Activated CD8-positive, alpha-beta memory T cell treated with anti-CD3 and anti-CD28 coated beads for 1 hour (primary cell): ENCODE measurements at places on chromosomes 6 and 20.

- no peak for DNase-seq
These were observed 469.5 kb upstream of the NRSN1 start for GRCh38 chr6:23656255-23657194.

DNA sequence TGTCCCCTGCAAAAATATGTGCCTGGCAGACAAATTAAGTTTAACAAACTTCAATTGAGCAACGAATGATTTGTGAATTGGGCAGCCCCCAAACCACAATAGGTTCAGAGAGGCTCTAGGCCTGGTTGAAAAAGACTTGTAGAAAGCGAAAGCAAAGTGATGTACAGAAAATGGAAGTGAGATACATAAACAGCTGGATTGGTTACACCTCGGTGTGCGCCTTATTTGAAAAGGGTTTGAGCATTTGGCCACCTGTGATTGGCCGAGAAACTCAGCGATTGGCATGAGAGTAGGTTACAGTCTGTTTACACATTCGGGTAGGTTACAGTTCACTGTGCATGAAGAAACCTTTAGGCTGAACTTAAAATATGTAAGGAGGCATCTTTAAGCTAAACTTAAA, 136.9 kb downstream of the CD83 start:
- DNase-seq, result no peak

GRCh38 chr6:140434761-140435160, 1060.3 kb upstream of the CITED2 start:
- no peak for DNase-seq

DNA sequence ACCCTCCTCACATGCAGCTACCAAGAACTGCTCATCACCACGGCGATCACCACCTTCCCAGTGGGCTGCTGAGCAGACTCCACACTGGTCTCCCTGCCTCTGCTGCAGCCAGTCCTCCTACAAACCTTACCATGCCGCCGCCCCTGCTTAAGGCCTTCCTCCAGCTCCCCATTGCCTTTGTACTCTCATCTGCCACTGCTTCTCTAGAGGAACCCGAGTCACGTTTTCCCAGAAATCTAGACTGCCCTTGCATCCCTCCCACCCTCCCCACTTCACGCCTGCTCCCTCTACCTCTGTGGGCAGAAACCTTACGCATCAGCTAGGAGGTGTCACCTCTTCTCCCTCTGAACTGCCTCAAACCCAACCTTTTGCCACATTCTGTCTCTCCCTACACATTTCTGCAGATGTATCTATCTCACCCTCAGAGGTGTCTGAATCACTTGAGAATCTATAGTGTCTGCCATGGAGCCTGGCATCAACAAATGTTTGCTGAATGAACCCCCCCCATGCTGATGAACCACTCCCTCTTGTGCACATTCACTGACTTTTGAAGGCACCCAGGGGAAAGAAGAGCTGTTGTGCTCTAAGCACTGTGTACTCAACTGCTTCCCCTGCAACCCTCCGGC, 4.3 kb downstream of the E2F1 start:
- DNase-seq, result no peak

GRCh38 chr6:168165373-168165772, 86.4 kb upstream of the FRMD1 start:
- DNase-seq, result no peak

- no peak for DNase-seq
These were observed 14.4 kb upstream of the ZNF217 start for GRCh38 chr20:53608071-53608455.

DNA sequence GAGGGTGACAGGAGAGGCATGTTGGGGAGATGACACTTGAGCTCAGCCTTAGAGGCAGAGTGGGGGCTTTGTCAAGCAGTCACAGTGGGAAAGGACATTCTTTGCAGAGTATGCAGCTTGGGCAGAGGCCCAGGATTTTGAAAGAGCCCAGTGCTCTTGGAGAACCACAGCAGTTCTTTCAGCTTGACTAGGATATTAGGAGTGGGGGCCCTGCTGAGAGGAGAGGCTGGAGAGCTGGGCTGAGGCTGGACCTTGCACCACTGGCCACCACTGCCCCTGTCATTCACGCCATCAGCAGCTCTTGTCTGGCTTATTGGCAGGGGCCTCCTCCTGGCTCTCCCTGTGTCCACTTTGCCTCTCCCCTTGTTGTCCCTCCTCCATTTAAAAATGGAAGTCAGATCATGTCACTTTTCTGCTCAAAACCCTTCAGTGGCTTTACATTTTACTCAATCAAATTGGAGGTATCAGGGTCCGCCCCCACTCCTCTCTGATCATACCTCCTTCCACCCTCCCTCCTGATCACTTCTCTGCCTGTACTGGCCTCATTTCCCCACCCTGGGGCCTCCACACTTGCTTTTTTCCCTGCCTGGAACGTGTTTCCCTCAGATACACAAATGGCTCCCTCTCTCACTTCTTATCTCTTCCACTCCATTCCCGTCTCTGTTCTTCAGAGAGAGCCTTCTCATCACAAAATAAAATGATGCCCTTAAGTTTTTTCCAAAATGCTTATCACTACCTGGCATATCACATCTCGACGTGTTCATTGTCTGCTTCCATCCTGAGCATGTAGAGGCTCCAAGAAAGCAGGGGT, 10.5 kb downstream of the MANBAL start:
- DNase-seq, result no peak

- DNase-seq, result no peak
These were observed 15.2 kb upstream of the PHACTR3 start for GRCh38 chr20:59589086-59589684.

DNA sequence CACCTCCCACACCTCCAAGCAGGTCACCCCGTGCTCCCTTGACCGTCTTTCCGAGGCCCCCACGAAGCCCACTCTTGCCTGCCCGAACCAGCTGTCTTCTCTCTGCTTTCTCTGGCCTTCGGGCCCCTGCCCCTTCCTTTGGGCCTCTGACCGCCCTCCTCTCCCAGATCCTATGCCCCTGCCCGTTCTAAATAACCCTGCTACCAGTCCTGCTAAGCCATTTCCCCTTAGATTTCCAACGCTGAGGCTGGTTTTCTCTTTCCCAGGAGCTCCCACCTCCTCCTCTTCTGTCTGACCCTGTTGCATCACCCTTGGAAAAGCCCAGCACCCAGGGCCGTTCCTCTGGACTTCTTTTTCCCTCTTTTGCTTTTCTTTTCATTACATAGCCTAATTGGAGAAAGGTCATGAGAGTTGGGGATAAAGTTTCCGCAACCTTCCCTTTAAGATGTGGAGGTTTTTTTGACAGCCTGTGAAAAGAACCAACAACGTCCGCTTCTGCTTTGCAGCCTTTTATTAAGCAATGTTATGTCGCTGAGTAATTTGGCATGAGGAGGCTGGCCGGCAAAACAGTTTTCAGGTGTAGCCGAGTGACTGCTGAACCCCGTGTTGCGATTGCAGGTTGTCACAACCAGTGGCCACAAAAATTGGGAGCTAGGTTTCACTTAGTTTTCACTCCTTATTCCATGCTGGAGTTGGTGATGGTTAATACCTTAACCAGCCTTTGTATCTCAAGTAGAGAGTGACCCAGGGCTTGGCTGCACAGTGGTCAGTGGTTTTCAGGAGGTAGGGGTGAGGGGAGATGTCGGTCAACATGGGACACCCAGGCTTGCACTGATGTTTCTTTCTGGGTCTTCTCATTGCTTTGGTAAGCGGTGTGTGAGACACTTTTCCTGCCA, 970 bp downstream of the BLTP3A start:
- no peak for DNase-seq

- no peak for DNase-seq
These were observed 180.4 kb upstream of the FOXQ1 start for GRCh38 chr6:1131285-1132079.

DNA sequence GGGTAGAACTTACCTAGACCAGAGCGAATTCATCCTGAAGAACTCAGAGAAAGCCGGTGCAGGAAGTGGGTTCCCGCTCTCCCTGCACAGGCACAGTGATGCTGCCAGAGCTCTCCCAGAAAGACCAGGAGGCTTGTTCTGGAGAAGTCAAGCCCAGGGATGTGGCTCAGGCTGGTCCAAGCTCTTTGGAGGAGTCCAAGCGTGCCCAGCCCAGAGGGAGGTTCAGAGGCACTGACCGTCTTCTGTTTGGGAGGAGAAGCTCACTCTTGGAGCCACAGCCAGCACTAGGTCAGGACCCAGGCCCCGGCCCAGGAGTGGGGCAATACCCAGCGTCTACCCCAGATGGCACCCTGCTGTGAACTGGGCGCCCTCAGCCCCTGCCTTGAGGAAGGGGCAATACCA, 1.5 kb upstream of the PMEPA1 start:
- DNase-seq, result no peak

DNA sequence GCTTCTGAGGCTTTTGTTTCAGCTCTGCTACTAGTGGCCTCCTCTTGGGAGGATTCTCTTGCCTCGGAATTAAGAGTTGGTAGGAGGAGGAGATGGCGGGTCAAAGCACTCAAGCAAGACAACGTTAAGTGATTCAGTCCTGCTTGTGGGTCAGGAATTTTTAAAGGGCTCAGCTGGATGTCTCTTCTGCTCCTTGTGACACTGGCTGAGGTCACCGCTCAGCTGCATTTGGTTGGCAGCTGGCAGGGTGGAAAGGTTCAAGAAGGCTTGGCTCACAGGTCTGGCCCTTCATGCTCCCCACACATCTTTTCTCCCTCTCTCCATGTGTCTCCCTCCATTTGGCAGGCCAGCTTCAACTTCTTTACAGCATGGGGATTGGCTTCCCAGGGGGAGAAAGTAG, 641.4 kb downstream of the KIF16B start:
- DNase-seq, result no peak

GRCh38 chr20:62935204-62935967, 2.6 kb upstream of the GID8 start:
- DNase-seq, result no peak

DNA sequence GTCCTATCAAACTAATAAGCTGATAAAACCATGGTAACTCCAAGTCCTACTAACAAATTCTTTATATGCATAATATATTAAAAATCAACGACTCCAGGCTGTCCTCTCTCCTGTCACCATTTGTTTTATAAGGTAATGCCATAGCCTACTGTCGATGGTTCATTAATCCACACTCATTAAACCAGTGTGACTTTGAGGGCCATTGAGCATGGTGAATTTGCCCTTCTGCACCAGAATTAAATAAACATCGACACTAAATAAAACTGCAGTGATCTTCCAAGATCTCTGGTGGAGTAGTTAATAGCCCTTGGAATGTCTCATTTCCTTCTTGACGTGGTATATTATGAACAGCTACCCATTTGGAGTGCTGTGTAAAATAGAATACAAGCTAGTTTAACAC, 358.5 kb downstream of the CBLN4 start:
- no peak for DNase-seq

- no peak for DNase-seq
These were observed 391.0 kb downstream of the CDC5L start for GRCh38 chr6:44778513-44778912.

DNA sequence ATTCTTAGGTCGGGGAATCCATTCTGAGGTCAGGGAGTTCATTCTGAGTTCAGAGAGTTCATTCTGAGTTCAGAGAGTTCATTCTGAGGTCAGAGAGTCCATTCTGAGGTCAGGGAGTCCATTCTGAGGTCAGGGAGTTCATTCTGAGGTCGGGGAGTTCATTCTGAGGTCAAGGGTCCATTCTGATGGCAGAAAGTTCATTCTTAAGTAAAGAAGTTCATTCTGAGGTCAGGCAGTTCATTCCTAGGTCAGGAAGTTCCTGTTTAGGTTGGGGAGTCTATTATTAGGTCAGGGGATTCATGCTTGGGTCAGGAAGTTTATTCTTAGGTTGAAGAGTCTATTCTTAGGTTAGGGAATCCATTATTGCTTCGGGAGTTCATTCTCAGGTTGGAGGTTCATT, 16.5 kb upstream of the NXT1 start:
- DNase-seq, result no peak

DNA sequence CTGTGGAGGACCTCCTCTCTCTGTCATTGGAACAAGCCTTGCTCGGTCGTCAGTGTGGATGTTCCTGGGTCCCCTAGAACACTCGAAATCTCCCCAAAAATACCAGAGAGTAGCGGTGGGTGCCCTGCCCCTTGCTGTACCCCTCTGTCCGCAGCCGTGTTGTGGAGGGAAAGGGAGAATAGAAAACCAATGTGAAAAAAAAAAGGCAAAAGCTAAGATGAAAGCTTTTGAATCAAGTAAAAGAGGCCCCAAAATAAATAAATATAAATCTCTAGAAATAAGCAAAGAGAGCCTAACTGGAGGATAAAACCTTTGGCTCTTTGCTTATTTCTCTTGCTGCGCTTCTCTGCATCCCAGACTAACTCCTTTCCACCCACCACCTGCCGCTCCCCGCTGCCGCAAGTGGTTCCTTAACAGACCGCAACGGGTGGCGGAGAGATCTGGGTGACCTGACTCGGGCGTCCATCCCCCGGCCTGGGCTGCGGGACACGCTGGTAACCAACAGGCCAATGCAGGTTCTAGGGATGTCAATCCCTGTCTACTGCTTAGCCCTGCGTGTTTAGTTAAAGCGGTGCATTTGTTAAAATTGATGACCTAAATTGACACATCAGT, 110.0 kb downstream of the GPX5 start:
- DNase-seq, result no peak

DNA sequence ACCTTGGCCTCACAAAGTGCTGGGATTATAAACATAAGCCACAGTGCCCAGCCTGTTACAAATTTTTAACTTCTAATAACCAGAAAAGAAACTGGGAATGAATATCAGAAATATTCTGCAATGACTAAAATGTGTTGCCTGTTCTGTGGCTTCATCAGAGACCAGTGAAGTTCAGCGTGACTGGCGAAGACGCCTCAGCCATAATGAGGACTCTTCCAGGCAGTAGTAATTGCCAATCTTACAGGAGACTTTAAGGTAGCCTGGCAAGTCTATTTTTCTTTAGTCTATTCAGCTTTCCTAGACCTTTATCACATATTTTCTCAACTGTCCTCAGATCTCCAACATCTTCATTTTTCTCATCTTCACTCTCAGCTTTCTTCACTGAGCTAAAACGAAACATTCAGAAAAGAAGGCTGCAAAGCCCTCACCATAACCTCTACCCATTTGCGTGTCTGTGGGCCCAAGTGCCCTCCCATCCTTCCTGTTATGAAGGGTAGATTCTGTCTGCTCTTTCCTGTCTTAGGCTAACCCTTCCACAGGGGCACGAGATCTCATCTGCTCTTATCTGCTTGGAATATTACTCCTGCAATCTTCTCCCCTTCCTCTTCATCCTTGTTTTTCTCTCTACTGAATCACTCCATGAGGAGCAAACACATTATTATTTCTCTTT, 42.0 kb upstream of the OLIG3 start:
- DNase-seq, result no peak

DNA sequence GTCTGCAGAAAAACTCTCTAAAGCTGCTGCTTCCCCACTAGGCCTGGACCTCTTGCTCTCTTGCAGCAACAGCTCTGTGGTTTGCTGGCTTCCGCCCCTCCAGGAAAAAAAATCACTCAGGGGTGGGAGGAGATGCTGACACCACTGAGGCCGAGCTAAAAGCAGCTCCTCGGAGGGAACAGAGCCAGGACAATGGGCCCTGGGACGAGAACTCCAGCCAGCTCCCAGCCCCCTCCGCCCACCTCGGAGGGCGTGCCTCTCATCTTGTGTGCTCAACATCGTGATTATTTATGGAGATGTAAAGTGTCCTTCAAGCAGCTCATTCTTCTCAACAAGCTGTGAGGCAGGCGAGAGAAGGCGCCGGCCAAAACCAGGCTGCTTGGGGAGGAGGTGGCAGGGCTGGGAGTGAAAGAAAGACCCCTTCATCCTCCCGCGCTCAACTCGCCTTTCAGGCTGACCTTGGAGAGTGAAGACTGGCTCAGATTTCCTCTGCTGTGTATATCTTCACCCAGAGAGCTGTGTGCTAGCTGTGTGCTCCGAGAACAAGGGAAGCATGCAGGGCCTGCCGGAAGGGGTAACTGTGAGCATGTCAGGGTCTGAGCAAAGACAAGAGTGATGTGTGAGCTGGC, 53.5 kb upstream of the LRFN2 start:
- DNase-seq, result no peak
